Activated B cell treated with CpG ODN at 0.5 μM for 24 hours (primary cell): ENCODE measurements at places on chromosomes 1 and 21. TPM values are rescaled to one million over a fixed set of nuclear protein-coding genes. Genes with fewer than 3 reads are reported as not detected.

DNA sequence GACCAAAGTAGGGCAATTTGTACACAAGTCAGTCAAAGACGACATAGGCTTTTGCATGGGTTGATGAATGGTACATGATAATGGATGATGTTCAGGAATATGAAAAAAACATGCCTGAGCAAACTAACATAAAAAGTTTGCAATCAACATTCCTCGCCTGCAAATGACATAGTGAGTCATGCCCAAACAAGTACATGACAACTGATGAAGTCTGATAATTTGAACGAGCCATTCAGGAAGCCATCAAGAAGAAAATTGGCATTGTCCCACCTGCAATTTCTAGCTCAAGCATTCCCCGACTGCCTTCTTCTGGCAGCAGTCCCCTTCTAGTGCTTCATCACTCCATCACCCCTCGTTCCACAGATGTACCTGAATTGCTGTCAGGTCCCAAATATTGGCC, 118.4 kb upstream of the NR5A2 start:
- DNase-seq = no peak
- H3K4me1 ChIP-seq = no peaks in the 10 kb centered on the region
- H3K36me3 ChIP-seq = no peaks in the 10 kb centered on the region
- peaks cover 8% of the 10 kb centered on the region for H3K27me3 ChIP-seq
- no peak overlapping the region for H3K27ac ChIP-seq
- H3K4me3 ChIP-seq = no peak overlapping the region

DNA sequence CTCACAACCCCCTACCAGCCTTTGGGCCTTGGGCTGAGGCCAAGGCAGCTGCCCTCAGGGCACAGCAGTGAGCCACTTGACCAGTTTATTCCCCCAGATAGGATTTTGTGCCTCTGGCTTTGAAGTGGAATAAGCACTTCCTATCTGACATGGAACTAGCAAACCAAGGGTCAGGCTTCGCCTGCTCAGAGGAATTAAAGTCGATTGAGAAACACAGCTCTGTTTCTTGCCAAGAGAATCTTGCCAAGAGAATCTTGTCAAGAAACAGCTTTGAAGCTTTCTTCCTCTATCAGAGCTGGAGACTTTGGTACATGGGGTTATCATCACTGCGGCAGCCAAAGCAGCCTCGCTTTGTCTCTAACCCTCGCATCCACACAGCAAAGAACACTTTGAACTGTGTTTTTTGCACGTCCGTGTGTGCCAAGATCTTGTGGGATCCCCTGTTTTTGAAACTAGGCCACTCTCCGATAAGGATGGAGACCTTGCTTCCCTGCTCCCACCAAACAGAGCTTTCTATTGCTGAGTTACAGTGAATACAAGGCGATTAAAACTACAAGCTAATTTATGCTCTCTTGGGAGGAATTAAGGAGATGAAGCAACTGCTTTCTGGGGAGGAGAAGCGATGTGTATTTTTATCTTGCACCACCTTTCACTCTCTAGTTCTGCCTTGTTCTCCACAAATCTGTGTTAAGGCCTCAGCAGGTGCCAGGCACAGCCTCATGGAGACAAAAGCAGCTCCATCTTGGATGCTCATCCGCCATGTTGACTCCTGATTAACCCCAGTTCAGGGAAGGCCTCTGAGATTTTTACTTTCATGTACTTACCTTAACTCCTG, 67.3 kb downstream of the RHOU start:
- peaks cover 7% of the 10 kb centered on the region for H3K27me3 ChIP-seq
- no peak for DNase-seq
- H3K36me3 ChIP-seq = no peaks in the 10 kb centered on the region
- peaks cover 2% of the 10 kb centered on the region for H3K4me1 ChIP-seq
- no peak overlapping the region for H3K4me3 ChIP-seq

DNA sequence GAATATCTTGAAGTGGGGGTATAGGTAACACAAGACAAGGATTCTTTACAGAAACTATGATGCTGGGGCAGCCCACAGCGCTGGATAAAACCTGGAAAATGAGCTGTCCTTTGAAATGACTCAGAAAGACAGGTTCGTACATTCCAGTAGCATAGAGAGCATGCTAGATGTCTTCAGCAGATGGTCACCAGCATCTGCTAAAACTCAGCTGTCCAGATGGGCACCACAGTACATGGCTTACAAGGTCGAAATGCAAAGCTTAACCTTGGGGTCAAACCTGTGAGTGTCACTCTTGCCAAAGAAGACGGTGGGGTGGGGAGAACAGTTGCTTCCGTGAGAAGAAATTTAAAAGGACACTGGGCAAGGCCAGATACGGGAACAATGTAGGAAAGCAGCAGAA, 41.3 kb upstream of the TRIM45 start:
- H3K36me3 ChIP-seq = no peaks in the 10 kb centered on the region
- H3K4me1 ChIP-seq = no peaks in the 10 kb centered on the region
- H3K4me3 ChIP-seq = no peak overlapping the region
- no peak for DNase-seq

- DNase-seq = no peak
- H3K27me3 ChIP-seq = no peaks in the 10 kb centered on the region
- H3K27ac ChIP-seq = no peak overlapping the region
- H3K4me3 ChIP-seq = no peak overlapping the region
Measured at GRCh38 chr1:179177182-179177581, 52.3 kb downstream of the ABL2 start.

DNA sequence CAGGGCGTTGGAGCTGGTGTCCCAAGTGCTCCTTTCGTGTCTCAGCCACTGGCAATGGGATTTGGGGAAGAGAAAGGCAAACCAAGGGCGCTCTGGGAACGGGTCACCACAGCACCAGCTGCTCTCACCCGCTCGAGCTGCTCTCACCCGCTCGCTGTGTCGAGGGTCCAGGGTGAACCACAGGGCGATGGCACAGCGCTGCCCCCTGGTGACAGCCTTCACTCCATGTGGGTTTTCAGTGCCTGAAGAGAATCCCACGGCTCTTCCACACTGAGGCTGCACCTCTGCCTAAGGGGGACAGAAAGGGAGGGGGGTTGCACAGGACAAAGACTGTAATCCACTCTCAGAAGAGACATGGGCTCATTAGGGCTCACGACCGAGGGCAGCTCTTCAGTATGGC, 7.1 kb upstream of the CLDN19 start:
- no peaks in the 10 kb centered on the region for H3K4me1 ChIP-seq
- H3K27ac ChIP-seq = no peak overlapping the region
- H3K4me3 ChIP-seq = no peak overlapping the region

- no peaks in the 10 kb centered on the region for H3K36me3 ChIP-seq
- DNase-seq = no peak
- no peak overlapping the region for H3K4me3 ChIP-seq
- H3K4me1 ChIP-seq = no peaks in the 10 kb centered on the region
Measured at GRCh38 chr1:94349853-94350252, 68.3 kb upstream of the ABCD3 start.

GRCh38 chr1:8870616-8871538, 7.6 kb downstream of the ENO1 start:
- peak overlapping the region; percentile 61 for H3K27ac ChIP-seq
- no peak for DNase-seq
- H3K36me3 ChIP-seq = peaks cover 93% of the 10 kb centered on the region
- H3K27me3 ChIP-seq = no peaks in the 10 kb centered on the region
- peaks cover 51% of the 10 kb centered on the region for H3K4me1 ChIP-seq

GRCh38 chr21:33976082-33977016, 60.7 kb upstream of the ATP5PO start:
- H3K27me3 ChIP-seq = no peaks in the 10 kb centered on the region
- peak overlapping the region; percentile 90 for H3K27ac ChIP-seq
- no peaks in the 10 kb centered on the region for H3K36me3 ChIP-seq
- DNase-seq = no peak

DNA sequence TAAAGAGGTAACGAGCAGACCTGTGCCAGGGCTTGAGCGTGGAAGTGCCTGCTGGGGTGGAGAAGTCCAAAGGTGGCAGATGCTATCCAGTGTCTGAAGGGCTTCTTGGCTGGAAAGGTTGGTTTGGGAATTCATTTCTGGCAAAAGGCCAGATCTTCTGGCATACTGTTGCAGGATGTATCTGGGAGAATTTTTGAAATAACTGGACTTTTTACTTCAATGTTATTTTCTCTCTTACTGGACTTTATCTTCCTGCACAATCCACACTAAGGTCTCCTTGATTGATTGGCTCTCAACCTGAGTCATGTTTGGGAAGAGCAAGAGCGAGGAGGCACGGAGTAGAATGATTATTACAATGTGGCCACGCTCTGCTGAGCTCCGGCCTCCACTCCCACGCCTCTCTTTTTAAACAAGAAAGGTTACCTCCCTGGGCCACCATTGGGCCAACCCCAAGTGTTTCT, 278.4 kb downstream of the TM2D1 start:
- no peaks in the 10 kb centered on the region for H3K36me3 ChIP-seq
- H3K27me3 ChIP-seq = peaks cover 2% of the 10 kb centered on the region
- no peak overlapping the region for H3K4me3 ChIP-seq
- DNase-seq = no peak
- H3K4me1 ChIP-seq = no peaks in the 10 kb centered on the region

- H3K27me3 ChIP-seq = peaks cover 47% of the 10 kb centered on the region
- no peaks in the 10 kb centered on the region for H3K36me3 ChIP-seq
- peaks cover 19% of the 10 kb centered on the region for H3K4me1 ChIP-seq
- H3K27ac ChIP-seq = no peak overlapping the region
- H3K4me3 ChIP-seq = no peak overlapping the region
Measured at GRCh38 chr1:98044071-98044697, 123.3 kb upstream of the DPYD start.

GRCh38 chr1:190399233-190399632, 78.4 kb downstream of the BRINP3 start:
- no peaks in the 10 kb centered on the region for H3K27me3 ChIP-seq
- H3K4me1 ChIP-seq = no peaks in the 10 kb centered on the region
- no peak overlapping the region for H3K4me3 ChIP-seq

DNA sequence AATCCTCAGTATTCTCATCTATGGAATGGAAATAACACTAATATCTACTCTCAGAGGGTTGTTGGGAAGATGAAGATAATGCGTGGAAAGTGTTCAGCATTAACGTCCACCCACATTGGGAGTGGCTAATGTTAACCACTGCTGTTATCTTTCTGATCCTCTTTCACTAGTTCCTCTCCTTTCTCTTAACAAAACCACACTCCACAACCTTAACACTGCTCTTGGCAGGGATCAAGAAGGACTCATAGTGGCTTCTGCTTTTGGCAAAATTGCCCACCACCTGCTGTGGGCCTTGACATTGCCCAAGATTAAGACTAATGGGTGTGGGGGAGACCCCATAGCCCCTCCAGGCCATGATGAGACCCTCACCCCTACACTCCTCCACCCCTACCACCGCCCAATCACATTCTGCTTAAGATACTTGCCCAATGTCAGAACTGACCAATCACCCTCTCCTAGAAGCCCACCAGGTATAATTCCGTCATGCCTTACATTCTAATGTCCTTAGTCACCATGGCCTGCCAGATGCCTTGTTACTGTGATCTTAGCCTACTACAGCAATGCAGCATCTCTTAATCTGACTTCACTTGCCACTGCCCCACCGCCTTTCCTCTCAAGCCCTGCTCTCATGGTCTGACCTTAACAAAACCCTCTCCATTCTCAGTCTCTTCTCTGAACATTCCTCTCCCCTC, 27.1 kb downstream of the DHCR24 start:
- no peaks in the 10 kb centered on the region for H3K27me3 ChIP-seq
- peaks cover 21% of the 10 kb centered on the region for H3K36me3 ChIP-seq
- no peak for DNase-seq
- H3K27ac ChIP-seq = no peak overlapping the region
- peaks cover 6% of the 10 kb centered on the region for H3K4me1 ChIP-seq
- H3K4me3 ChIP-seq = no peak overlapping the region

- H3K4me3 ChIP-seq = no peak overlapping the region
- H3K27ac ChIP-seq = no peak overlapping the region
- no peaks in the 10 kb centered on the region for H3K4me1 ChIP-seq
- peaks cover 14% of the 10 kb centered on the region for H3K27me3 ChIP-seq
- DNase-seq = no peak
Measured at GRCh38 chr1:22702296-22703085, 8.1 kb upstream of the EPHB2 start.

DNA sequence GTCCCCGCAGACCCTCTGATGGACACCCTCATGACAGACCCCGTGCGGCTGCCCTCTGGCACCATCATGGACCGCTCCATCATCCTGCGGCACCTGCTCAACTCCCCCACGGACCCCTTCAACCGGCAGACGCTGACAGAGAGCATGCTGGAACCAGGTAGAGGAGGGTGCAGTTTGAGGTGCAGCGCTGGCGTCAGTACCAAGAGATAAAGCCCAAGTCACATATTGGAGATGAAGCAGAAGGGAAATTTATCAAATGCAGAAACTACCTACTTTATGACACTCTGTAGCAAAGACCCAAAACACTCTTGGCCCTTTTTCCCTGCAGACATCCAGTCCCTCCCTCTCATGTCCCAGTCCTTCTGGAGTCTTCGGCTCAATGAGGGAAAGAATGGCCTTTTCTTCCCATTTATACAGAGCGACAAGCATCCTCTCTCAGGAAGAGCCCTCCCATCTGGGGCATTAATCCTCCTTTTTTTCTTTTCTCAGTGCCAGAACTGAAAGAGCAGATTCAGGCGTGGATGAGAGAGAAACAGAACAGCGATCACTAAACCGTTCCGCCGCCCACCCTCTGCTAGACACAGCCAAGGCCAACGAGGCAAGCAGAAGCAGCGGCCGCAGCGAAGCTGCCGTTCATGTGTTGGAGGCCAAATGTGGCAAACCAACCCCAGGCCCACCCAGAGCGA, 30.8 kb upstream of the KIF1B start:
- no peaks in the 10 kb centered on the region for H3K27me3 ChIP-seq
- H3K36me3 ChIP-seq = peaks cover 50% of the 10 kb centered on the region
- H3K4me1 ChIP-seq = no peaks in the 10 kb centered on the region

DNA sequence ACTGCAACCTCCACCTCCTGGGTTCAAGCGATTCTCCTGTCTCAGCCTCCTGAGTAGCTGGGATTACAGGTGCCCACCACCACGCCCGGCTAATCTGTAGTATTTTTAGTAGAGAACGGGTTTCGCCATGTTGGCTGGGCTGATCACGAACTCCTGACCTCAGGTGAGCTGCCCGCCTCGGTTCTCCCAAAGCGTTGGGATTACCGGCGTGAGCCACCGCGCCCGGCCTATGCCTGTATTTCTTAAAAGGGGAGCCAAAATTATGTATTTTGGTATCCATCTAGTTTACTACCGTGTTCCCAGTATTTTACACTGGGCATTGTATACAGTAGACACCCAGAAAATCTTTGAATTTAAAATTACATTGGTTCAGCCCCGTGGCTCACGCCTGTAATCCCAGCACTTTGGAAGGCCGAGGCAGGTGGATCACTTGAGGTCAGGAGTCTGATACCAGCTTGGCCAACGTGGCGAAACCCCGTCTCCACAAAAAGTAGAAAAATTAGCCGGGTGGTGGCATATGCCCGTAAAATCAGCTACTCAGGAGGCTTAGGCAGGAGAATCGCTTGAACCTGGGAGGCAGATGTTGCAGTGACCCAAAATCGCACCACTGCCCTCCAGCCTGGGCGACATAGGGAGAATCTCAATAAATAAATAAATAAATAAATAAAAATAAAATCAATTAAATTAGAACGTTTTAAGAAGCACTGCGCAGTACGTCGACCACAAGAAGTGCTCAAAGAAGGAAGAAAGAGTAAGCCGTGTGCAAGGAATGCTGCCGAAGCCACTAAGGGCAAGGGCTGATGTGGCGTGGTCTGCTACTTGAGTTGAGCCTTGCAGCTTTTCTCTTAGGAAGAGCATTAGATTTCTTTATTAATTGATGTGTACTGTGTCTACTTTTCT, 1.5 kb upstream of the THRAP3 start:
- peaks cover 34% of the 10 kb centered on the region for H3K4me1 ChIP-seq
- peak overlapping the region; percentile 100 for H3K27ac ChIP-seq
- peak overlapping the region; percentile 99 for H3K4me3 ChIP-seq
- DNase-seq = no peak

The HES3 gene
- total RNA-seq = not detected in 2 replicates

The FTCD gene
- total RNA-seq = 0.69 and 0.73 TPM in 2 replicates

The POGZ gene
- 121 and 135 TPM in 2 replicates for total RNA-seq

The BTG3 gene
- 10.9 and 17.1 TPM in 2 replicates for total RNA-seq

The SLC26A9 gene
- total RNA-seq = not detected in 2 replicates

The FCRLB gene
- 2.1 and 2.4 TPM in 2 replicates for total RNA-seq
